ENCODE measurements at places on chromosomes 4 and X.

GRCh38 chr4:73417342-73417741 is 13.3 kb downstream of the ALB start:
- DNase-seq: no peak

DNA sequence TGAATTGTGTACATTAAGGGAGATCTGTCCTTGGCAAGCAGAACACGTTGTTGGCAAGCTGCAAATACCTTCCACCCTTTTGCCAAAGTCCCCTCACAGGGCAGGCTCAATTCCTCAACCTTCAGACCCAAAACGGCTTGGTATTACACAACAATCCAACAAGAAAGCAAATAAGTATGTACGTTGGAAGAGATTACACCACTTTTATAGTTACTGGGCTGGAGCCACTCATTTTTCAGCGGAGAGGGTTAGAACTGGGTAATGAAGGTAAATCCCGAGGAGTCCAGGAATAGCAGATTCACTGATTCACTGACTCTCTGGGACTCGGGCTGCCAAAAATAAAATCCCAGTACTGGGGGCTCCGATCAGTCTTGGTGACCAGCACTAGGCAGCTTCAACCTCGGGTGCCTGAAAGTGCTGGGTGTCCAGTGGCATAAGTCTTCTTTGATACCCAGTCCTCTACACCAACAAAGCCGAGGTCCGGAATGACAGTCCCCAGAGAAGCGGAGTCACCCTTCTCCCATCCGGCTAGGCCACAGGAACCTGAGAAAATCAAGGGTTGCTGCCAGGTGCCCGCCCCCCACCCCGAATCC is 587 bp downstream of the TIMM8A start:
- DNase-seq: no peak

- DNase-seq: no peak
Measured at GRCh38 chr4:127936974-127937373, 28.0 kb downstream of the MFSD8 start.

DNA sequence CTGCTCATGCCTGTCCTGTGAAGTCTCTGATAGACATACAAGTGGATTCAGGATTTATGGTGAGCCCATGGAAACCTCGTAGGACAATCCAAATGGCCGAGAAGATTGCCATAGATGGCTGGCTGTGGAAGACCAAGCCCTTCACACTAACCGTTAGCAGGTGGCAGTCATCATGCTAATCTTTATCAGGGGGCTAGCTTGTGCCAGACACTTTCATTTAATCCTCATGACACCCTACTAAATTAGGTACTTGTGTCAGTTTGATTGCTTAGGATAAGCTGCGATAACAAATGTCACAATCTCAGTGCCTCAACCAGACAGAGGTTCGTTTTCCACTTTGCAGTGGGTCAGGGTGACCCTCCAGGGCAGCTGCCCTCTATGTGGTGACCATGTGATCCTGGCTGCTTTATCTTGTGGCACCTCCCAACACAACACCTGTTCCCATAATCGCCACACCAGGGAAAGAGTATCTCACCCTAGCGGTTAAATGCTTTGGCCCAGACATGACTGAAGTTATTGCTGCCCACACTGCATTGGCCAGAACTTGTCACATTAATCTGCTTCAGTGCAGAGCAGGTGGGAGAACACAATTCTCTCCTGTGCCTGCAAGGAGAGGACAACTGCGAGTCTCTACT is 60.8 kb downstream of the REPS2 start:
- DNase-seq: no peak

GRCh38 chr4:73178389-73178788 is 80.2 kb downstream of the ANKRD17 start:
- no peak for DNase-seq

GRCh38 chrX:87805829-87806490 is 288.4 kb downstream of the KLHL4 start:
- DNase-seq: no peak

DNA sequence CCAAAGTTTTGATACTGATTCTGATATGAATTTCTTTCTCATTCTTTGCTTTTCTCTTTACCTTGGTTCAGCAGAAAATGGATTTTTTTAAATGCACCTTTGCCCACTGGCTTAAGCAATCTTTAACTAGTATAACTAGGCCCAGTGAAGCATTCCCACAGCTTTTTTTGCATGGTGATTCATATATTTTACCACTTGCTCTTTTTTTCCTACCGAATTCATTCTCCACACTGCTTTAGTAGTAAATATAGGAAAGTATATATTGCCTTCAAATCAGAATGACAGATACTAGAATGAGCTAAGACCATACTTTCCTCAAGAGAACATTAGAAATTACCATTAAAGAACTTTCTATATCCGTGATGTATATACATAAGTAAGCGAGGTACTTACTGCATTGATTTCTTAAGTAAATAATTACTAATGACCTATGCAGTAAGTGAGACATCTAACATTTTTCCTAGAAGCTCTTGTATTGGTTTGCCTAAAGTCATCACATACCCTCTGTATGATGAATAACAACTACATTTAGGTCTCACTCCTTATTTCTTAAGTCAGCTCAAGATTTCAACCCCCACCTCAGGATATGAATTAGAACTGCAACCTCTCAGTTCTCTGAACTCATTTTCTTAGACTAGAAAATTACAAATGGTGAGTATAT is 44.2 kb downstream of the SLC4A4 start:
- no peak for DNase-seq

DNA sequence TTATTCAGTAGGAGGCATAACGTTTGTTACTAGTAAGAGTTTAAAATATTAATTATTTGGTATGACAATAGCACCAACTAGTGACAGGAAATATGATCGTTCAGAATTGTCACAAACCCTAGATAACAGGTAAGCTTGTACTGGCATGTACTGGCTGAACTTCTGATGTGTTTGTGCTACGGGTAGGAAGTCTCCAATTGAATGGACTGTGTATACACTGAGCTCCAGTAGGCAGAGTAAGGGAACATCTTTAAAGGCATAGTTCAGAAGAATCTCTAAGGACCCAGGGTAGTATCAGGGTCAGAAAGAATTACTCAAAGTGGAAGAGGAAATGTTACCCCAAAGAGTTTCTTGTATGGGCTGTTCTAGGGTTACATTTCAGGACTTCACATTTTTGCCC is 230.4 kb downstream of the EDA2R start:
- DNase-seq: no peak

DNA sequence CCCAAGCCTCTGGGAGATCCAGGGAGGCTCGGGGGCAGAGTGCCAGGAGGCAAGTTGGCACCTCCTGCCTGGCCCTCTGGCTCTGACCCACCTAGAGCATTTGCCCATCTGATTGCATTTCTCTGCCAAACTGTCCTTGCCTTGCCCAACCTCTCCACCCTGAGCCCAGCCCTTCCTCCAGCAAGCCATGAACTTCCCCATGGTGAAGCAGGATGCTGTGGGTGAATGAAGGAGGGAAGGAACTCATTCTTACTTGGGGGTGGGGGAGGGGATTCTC is 9.3 kb upstream of the CNGA2 start:
- no peak for DNase-seq

DNA sequence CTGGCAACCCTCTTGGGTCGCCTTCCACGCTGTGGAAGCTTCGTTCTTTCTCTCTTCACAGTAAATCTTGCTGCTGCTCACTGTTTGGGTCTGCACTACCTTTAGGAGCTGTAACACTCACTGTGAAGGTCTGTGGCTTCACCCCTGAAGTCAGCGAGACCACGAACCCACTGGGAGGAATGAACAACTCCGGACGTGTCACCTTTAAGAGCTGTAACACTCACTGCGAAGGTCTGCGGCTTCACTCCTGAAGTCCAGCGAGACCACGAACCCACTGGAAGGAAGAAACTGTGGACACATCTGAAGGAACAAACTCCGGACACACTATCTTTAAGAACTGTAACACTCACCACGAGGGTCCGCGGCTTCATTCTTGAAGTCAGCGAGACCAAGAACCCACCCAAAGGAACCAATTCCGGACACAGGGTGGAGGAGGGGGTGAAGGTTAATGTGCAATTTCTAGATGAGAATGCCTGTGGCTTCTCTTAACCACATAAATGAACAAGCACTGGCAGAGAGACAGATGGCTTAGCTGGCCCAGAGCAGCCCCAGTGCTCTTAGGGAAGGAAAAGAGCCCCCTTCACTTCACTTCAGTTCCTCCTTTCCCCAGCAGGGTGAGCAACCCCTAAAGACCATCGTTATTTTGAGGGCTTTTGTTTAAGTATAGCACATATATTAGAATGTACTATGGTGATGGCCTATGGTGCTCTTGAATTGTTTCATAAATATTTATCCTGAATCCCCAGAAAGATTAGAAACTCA is 73.0 kb downstream of the LUZP4 start:
- no peak for DNase-seq

Data from stimulated activated CD4-positive, alpha-beta T cell treated with anti-CD3 and anti-CD28 coated beads, Interleukin-12 subunit alpha, Interleukin-12 subunit beta, amount 100 ng/mL, for 24 hours (primary cell).